ENCODE measurements at places on chromosomes 6 and 20.

GRCh38 chr20:16191496-16191895, 381.8 kb downstream of the KIF16B start:
- no peak for DNase-seq

GRCh38 chr6:157660414-157660813, 162.6 kb upstream of the SNX9 start:
- DNase-seq, result no peak

- no peak for DNase-seq
Measured at GRCh38 chr6:111721753-111722154, 116.1 kb upstream of the TRAF3IP2 start.

DNA sequence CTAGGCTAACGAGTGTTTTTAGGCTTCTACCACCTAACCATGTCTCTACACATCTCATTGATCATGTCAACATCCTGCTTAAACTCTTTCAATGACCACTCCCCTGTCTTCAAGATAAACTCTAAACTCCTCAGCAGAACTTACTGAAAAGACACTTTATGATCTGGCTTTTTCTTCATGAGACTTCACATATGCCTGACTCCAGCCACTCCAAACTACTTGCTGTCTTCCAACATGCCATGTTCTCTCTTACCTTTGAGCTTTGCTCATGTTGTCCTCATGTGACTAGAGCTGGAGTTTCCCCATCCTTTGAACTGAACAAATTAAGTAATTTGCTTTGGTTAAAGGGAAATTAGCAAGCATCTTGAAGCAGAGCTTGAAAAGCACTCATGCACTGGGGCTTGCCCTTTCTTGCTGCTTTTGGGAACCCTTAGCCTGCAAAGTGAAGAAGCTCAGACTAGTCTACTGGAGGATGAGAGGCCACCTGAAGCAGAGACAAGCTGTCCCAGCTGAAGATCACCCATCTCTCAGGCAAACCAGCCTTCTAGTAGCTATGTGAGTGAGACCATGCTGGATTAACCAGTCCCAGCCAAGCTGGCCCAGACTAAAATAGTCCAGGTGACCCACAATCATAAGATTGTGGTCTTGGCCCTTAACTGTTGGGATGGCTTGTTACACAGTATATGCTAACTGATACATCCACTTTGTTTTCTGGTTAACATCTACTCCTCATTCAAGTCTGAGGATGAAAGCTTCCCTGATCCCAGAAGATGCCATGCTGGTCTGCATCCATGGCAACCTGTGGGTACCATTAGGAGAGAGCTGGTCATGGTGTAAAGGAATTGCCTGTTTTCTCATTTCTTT, 235.8 kb downstream of the GMPR start:
- DNase-seq, result no peak

GRCh38 chr6:100232781-100233573, 231.7 kb downstream of the SIM1 start:
- no peak for DNase-seq
